ENCODE measurements at places on chromosomes 5 and 9. TPM values are rescaled to one million over a fixed set of nuclear protein-coding genes. Genes with fewer than 3 reads are reported as not detected.

The STING1 gene
- 17.7 TPM for total RNA-seq

The CSF1R gene
- 0.17 TPM for total RNA-seq

DNA sequence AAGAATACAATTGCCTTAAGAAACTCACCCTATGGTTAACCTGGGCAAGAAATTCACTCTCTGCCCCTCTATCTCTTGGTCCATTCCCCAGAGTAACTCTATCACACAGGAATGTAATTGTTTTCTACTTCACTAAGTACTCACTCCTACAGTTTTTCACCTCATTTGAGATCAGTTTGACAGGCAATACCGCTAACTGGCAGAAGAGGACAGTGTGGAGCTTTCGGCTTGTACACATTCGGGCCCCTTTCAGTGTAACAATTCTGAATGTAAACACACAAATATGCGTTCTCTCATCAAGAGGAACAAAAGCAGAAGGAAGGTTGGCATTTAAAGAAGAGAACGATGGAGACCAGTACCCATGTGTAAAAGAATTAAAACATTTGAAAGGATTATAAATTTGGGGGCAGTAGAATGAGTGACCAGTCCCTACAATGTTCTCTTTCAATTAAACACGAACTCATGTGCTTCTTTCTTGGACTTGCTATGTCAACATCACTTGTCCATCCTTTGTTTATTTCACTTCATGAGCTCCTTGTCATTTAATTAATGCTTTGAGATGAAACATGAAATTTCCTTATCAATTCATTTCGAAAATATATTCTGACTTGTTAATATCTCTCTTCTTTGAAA is 188.5 kb upstream of the GRAMD2B start:
- peak; percentile 37 for DNase-seq

DNA sequence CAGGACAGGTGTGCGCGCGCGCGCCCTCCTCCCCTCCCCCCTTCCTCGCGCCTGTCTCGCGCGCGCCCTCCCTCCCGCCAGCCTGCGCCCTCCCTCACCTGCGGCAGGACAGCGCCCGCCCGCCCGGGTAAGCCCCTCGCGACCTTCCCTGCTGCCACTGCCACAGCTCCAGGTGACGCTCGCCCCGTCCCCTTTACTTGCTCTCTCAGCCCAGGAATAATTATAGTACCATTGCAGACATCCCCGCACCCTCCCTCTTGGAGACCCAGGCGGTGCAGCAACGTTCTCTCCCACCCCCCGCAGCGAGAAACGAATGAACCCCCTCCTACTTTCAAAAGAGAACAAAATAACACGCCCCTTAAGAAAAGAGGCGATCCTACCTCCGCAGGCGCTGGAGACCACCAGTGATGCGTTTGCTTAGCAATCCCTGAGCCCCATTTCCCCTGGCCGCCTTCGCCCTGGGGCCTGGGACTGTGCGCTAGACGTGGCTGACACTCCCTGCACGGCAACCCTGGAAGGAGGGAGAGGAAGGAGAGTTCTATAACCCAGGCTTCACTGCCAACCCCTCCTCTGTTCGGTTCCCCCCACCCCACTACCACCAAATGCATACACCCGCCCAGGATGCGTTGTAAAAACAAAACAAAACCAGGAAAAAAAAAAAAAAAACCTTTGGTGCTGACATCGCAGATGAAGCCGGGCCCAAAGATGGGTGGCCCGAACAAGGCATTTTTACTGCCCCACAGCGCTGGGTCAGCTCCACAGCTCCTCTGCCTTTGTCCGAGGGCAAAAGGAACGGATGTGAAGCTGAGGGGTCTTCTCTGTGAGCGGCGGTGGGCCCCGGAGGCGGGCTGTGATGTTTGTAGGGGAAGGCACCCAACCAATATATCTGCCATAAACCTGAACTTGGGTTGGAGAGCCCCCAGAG is 5.6 kb upstream of the PURA start:
- DNase-seq, result no peak
